ENCODE measurements at places on chromosomes 2 and 18.

- no peak for DNase-seq
Measured at GRCh38 chr18:33901894-33902512, 322.7 kb downstream of the NOL4 start.

- DNase-seq, result no peak
Measured at GRCh38 chr2:113178069-113178746, 4.4 kb downstream of the PSD4 start.

DNA sequence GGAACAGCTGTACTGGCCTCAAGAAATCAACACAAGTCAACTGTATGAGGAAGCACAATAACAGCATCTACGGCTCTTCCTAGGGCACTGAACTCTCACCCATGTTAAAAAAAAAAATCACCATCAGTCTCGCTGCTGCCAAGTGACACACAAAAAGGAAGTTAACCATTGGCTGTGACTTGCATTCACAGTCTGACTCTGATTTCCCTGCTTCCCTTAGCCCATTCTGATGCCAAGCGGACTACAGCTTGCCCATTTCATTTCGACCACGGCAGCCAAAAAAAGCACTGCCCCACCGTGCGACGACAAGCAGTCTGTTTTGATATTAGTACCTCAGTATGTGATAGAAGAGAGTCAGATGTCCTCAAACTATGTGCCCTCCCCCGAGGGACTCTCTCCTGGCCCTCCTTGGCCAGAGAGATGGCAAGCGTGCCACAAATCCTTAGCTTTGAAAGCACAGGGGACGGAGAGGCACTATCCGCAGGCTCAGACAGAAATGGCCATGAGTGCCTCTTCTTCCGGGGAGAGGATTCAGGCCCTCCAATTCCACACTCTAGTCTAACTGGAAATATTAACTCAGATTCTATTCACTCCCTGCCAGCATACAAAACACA is 250.0 kb downstream of the TCF4 start:
- no peak for DNase-seq

- DNase-seq, result no peak
Measured at GRCh38 chr18:67977067-67977616, 460.6 kb upstream of the DSEL start.

- no peak for DNase-seq
Measured at GRCh38 chr18:70636991-70637390, 348.1 kb downstream of the SOCS6 start.

DNA sequence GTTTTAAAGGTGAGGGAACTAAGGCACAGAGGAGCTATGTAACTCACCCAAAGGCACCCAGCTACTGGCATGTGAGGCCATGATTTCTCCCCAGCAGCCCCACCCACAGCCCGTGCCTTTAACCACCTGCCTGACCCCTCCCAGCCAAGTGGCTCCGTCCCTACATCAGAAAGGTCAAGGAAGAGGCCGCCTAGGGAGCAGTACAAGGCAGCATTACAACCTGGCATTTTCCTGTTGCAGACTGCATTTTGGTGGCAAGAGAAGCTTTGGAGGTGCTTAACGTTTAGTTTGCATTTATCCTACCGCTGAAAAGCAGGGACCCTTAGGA is 17.5 kb downstream of the STEAP3 start:
- DNase-seq, result no peak

- DNase-seq, result no peak
Measured at GRCh38 chr2:128832946-128833663, 514.4 kb upstream of the HS6ST1 start.
